Pericardium fibroblast (primary cell): ENCODE measurements at places on chromosomes 7 and 10. TPM values are rescaled to one million over a fixed set of nuclear protein-coding genes. Genes with fewer than 3 reads are reported as not detected.

SERPINE1 gene
- total RNA-seq = 375 and 1,123 TPM in 2 replicates

CALN1 gene
- total RNA-seq = not detected in 2 replicates

CRCP gene
- total RNA-seq = 19.2 and 36.4 TPM in 2 replicates

EXOC4 gene
- total RNA-seq = 41.7 and 42.7 TPM in 2 replicates

MYPN gene
- total RNA-seq = 0.34 TPM in 1 of 2 replicates, not detected in the other

OR9A2 gene
- not detected in 2 replicates for total RNA-seq

PTPRN2 gene
- 1.5 and 3.5 TPM in 2 replicates for total RNA-seq

LIPF gene
- total RNA-seq = not detected in 2 replicates

SPDYE5 gene
- total RNA-seq = not detected in 2 replicates

ATOH7 gene
- not detected in 2 replicates for total RNA-seq

TBC1D12 gene
- total RNA-seq = 8.4 and 8.8 TPM in 2 replicates

NODAL gene
- total RNA-seq = not detected in 2 replicates

ASB4 gene
- total RNA-seq = 0.09 TPM in 1 of 2 replicates, not detected in the other

GJD4 gene
- total RNA-seq = not detected in 2 replicates

MKX gene
- total RNA-seq = 0.51 TPM in 1 of 2 replicates, not detected in the other

SPDYE8 gene
- not detected in 2 replicates for total RNA-seq

GPRIN2 gene
- 0.58 TPM in 1 of 2 replicates, not detected in the other for total RNA-seq

PIK3CG gene
- total RNA-seq = not detected in 2 replicates

CFTR gene
- 0.12 TPM in 1 of 2 replicates, not detected in the other for total RNA-seq

SH2B2 gene
- 2.7 and 3.8 TPM in 2 replicates for total RNA-seq

NANOS1 gene
- total RNA-seq = 5.2 and 6.0 TPM in 2 replicates

TCAF2 gene
- total RNA-seq = 1.8 and 3.4 TPM in 2 replicates

PPRC1 gene
- 14.7 and 17.3 TPM in 2 replicates for total RNA-seq

CDK1 gene
- 5.2 and 5.7 TPM in 2 replicates for total RNA-seq
